Mesothelial cell of epicardium (in vitro differentiated cells): ENCODE measurements at places on chromosomes 11 and 22. TPM values are rescaled to one million over a fixed set of nuclear protein-coding genes. Genes with fewer than 3 reads are reported as not detected.

DNA sequence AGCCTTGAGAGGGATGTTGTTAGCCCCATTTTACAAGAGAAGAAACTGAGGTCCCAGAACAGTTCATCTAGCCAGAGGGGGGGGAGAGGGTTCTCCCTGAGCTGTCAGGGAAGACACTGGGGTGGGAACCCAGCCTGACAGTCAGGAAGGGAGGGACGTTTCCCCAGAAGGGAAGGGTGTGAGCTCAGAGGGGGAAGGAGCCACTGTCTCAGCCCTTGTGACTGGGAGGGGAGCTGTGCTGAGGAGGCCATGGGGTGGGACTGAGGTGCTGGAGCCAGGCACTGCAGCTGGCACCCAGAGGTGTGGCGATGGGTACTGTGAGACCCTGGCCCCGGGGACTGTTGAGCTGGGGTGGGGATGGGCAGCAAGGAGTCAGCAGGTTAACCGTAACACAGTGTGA lies 35.7 kb downstream of the DAGLA start:
- H3K36me3 ChIP-seq = no peaks in the 10 kb centered on the region
- no peaks in the 10 kb centered on the region for H3K27me3 ChIP-seq
- no peak for DNase-seq
- no peak overlapping the region for H3K27ac ChIP-seq

- H3K27ac ChIP-seq = no peak overlapping the region
- peaks cover 45% of the 10 kb centered on the region for H3K36me3 ChIP-seq
- no peaks in the 10 kb centered on the region for H3K27me3 ChIP-seq
- H3K4me1 ChIP-seq = peaks cover 2% of the 10 kb centered on the region
- H3K4me3 ChIP-seq = no peak overlapping the region
- no peak for DNase-seq
Observed at GRCh38 chr11:34792814-34793258, 123.3 kb downstream of the APIP start.

GRCh38 chr11:16902781-16903378 lies 111.3 kb downstream of the PLEKHA7 start:
- DNase-seq = no peak
- H3K36me3 ChIP-seq = peaks cover 3% of the 10 kb centered on the region
- H3K4me1 ChIP-seq = peaks cover 10% of the 10 kb centered on the region

Gene NLRP10
- total RNA-seq = not detected in 3 replicates

Gene CDC42BPG
- 24.6 to 30.1 TPM (median 25.0 TPM) in 3 replicates for total RNA-seq

DNA sequence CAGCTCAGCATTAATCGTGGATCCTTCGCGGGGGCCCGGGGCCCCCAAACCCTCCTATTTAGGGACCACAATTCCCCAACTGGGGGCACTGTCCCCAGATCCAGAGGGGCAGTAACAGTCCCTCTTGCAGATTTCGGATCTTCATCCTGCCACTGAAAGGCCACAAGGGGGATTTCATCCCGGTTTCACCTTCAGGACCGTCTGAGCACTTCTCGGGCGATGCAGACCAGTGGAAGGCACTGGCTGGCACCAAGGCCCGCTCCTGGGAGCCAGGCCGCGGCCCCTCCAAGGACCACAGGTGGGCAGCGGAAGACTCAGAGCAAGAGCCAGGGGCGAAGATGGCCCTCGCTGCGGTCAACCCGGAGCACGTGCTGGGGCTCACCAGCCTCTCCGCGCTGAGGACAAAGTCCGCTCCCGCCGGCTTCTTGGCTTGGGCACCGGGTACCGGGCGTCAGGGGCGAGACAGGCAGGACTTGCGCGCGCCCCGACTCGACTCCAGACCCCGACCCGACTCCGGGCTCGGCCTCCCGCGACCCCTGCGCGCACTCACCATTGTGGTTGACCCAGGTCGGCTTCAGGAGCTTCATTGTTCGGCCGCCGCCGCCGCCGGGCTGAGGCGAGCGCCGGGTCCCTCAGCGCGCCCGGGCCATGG lies 517 bp downstream of the HIRA start:
- H3K4me3 ChIP-seq = peak overlapping the region; percentile 83
- no peak for DNase-seq
- no peaks in the 10 kb centered on the region for H3K27me3 ChIP-seq
- peaks cover 22% of the 10 kb centered on the region for H3K4me1 ChIP-seq
- peaks cover 12% of the 10 kb centered on the region for H3K36me3 ChIP-seq

DNA sequence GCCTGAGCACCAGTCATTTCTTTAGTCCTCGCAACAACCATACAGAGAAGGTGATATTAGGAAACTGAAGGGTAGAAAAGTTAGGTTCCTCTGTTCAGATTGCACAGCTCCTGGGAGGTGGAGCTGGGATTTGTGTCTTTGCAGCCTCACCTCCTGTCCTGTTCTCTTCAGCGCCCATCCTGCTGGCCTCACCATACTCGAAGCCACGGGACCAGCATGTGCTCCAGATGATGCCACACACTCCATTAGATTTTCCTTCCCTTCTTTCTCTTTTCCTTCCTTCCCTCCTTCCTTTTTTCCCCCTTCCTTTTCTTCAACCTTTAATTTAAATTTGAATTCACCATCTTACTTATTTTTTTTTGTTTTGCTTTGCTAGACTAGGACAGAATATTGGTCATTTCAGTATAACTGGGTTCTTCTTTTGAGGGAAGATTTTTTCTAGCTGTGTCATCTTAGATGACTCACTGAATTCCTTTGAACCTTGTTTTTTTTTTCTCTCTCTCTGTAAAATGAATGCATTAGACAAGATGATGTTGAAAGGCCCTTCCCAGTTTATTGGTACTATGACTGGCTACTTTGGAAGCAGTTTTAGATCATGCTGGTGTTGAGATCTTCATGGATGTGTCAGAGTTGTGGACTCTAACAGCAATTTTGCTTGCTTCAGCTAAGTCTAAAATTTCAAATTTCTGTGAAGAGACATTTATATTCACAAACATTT lies 662.5 kb upstream of the TENM4 start:
- H3K27ac ChIP-seq = no peak overlapping the region
- H3K36me3 ChIP-seq = no peaks in the 10 kb centered on the region
- DNase-seq = no peak
- no peak overlapping the region for H3K4me3 ChIP-seq
- H3K4me1 ChIP-seq = no peaks in the 10 kb centered on the region

DNA sequence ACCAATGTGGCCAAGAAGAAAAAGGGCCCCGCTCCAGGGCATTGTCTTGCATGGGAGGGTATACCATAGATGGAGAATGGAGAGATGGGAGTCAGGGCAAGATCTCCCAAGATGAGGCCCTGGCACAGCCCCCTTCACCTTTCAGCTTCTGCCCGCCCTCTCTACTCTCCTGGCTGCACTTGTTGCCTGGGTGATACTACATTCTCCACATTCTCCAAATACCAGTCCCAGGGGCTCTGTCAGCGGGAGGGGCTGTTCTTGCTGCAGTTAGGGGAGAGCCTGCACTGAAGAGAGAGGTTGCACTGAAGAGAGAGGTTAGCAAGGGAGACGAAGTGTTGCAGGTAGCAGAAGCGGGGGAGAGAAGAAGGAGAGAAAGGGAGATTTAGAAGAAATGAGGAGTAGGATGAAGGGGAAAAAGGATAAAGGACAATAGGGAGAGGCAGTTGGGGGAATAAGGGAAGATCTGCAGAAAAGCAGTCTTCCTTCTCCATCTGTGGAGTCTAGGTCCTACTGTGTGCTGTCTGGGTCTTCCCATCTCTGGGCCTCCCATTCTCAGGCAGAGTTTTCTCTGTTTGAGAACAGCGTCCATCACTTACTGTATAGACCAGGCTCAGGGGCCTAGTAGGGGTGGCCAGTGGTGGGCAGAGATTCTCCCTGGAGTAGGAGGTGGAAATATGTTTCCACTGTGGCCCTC lies 8.0 kb downstream of the PHLDB1 start:
- H3K36me3 ChIP-seq = no peaks in the 10 kb centered on the region
- peak overlapping the region; percentile 96 for H3K27ac ChIP-seq
- peaks cover 78% of the 10 kb centered on the region for H3K4me1 ChIP-seq
- peak; percentile 72 for DNase-seq
- peaks cover 11% of the 10 kb centered on the region for H3K27me3 ChIP-seq

- H3K27ac ChIP-seq = no peak overlapping the region
- H3K27me3 ChIP-seq = peaks cover 7% of the 10 kb centered on the region
- no peaks in the 10 kb centered on the region for H3K36me3 ChIP-seq
- peaks cover 7% of the 10 kb centered on the region for H3K4me1 ChIP-seq
- DNase-seq = no peak
- no peak overlapping the region for H3K4me3 ChIP-seq
Observed at GRCh38 chr11:116167706-116168458, 604.9 kb downstream of the BUD13 start.

DNA sequence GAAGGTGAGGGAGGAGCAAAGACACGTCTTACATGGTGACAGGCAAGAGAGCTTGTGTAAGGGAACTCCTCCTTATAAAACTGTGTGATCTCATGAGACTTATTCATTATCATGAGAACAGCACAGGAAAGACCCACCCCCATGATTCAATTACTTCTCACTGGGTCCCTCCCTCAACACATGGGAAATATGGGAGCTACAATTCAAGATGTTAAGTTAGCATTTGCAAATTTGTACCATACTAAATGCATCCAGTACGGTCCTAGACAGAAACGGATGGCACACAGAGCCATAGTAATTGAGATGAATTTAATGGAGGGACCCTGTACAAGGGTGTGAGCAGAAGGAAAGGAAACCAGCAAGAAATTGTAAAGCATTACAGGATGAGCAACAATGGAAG lies 765.8 kb upstream of the API5 start:
- H3K36me3 ChIP-seq = no peaks in the 10 kb centered on the region
- H3K4me1 ChIP-seq = peaks cover 4% of the 10 kb centered on the region
- no peak overlapping the region for H3K27ac ChIP-seq
- DNase-seq = no peak

GRCh38 chr11:101477926-101478325 lies 105.9 kb downstream of the TRPC6 start:
- H3K4me3 ChIP-seq = no peak overlapping the region
- H3K27ac ChIP-seq = peak overlapping the region; percentile 80
- DNase-seq = no peak
- H3K4me1 ChIP-seq = peaks cover 30% of the 10 kb centered on the region
- no peaks in the 10 kb centered on the region for H3K27me3 ChIP-seq

DNA sequence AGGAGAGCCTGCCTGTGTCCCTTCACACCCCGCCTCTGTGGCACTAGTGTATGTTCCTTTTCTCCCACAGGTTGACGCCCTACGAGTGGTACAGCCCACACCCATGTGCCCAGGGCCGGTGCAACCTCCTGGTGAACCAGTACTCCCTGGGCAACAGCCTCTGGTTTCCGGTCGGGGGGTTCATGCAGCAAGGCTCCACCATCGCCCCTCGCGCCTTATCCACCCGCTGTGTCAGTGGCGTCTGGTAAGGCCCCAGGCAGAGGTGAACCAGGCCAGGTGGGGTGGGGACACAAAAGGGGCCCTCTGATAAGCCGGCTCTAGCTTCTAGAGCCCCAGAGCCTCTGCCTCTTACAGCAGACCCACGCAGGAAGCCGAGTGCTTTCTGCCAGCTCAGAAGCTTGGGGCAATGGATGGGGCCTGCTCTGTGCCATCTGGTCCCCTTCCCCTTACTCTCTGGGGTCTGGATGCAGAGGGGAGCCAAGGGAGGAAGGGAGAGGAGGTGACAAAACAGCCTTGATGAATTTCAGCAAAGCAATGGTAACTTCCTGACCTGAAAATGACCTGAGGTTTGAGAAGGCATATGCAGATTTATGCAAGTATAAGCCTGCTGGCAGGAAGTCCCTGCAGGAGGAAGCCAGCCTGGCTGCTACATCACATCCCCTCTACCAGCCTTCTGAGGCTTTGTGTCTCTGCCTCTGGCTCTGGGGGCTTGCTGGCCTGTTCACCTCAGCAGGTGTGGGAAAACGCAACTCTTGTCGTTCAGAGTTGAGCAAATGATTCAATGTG lies 67.0 kb upstream of the TBCEL start:
- peaks cover 12% of the 10 kb centered on the region for H3K4me1 ChIP-seq
- H3K4me3 ChIP-seq = no peak overlapping the region
- no peak for DNase-seq
- peaks cover 8% of the 10 kb centered on the region for H3K27me3 ChIP-seq

Gene FADS1
- total RNA-seq = 108 to 115 TPM (median 108 TPM) in 3 replicates

Gene CSRP3
- not detected in 3 replicates for total RNA-seq

DNA sequence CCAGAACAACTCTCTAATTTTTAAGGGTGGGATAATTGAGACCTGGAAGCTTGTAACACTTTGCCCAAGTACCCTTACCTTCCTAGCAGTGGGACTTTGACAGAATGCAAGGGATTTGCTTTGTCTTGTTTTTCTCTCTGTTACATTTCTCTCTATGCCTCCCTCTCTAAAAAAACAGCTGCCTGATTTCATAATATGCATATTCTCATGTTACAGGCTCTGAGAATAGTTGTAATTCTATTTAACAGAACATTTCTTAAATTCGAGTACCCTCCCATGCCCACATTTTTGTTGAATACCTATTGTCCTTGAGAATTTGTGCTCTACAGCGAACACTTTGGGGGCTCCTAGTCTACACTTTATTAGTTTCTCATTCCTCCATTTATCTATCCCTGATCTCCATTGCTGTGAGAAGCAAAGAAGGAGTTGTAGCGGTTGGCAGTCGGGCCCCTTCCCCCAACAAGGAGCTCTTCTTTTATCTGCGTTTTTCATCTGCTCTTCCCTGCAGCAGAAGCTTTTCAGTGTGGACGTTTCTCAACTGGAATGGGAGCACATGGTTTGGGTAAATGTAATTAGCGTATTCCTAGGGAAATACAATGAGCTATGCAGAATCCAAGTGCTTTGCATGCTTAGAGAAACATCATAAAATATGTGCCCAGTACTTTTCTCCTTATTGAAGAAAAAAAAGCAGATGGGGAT lies 117.7 kb upstream of the CCDC90B start:
- H3K4me1 ChIP-seq = peaks cover 11% of the 10 kb centered on the region
- DNase-seq = no peak
- no peaks in the 10 kb centered on the region for H3K36me3 ChIP-seq
- peak overlapping the region; percentile 70 for H3K27ac ChIP-seq
- no peak overlapping the region for H3K4me3 ChIP-seq
- H3K27me3 ChIP-seq = no peaks in the 10 kb centered on the region

Gene CEP126
- total RNA-seq = 3.2 to 3.6 TPM (median 3.4 TPM) in 3 replicates

GRCh38 chr11:129637983-129638776 lies 177.5 kb upstream of the TMEM45B start:
- H3K4me3 ChIP-seq = no peak overlapping the region
- H3K4me1 ChIP-seq = peaks cover 17% of the 10 kb centered on the region

- no peak overlapping the region for H3K27ac ChIP-seq
- H3K36me3 ChIP-seq = no peaks in the 10 kb centered on the region
- H3K27me3 ChIP-seq = peaks cover 67% of the 10 kb centered on the region
- H3K4me3 ChIP-seq = no peak overlapping the region
- DNase-seq = no peak
- peaks cover 6% of the 10 kb centered on the region for H3K4me1 ChIP-seq
Observed at GRCh38 chr11:132028380-132029240, 658.2 kb downstream of the NTM start.

Gene SPDYC
- total RNA-seq = not detected in 3 replicates

- no peak overlapping the region for H3K27ac ChIP-seq
- DNase-seq = no peak
- no peaks in the 10 kb centered on the region for H3K27me3 ChIP-seq
- no peak overlapping the region for H3K4me3 ChIP-seq
- peaks cover 24% of the 10 kb centered on the region for H3K36me3 ChIP-seq
- H3K4me1 ChIP-seq = peaks cover 10% of the 10 kb centered on the region
Observed at GRCh38 chr11:66687831-66688281, 10.2 kb upstream of the RBM4B start.

GRCh38 chr11:62974848-62975522 lies 9.8 kb downstream of the SLC22A6 start:
- no peak overlapping the region for H3K4me3 ChIP-seq
- peak; percentile 42 for DNase-seq
- no peaks in the 10 kb centered on the region for H3K36me3 ChIP-seq
- peaks cover 5% of the 10 kb centered on the region for H3K4me1 ChIP-seq

- H3K4me3 ChIP-seq = no peak overlapping the region
- no peaks in the 10 kb centered on the region for H3K27me3 ChIP-seq
- no peak overlapping the region for H3K27ac ChIP-seq
Observed at GRCh38 chr11:2367266-2368160, 9.6 kb upstream of the CD81 start.

GRCh38 chr11:95565724-95566141 lies 223.8 kb downstream of the FAM76B start:
- H3K36me3 ChIP-seq = peaks cover 12% of the 10 kb centered on the region
- peak overlapping the region; percentile 97 for H3K27ac ChIP-seq
- H3K4me3 ChIP-seq = no peak overlapping the region
- H3K4me1 ChIP-seq = peaks cover 66% of the 10 kb centered on the region
- DNase-seq = no peak
- no peaks in the 10 kb centered on the region for H3K27me3 ChIP-seq
